ENCODE measurements at places on chromosomes 6 and 20. TPM values are rescaled to one million over a fixed set of nuclear protein-coding genes. Genes with fewer than 3 reads are reported as not detected.

DNA sequence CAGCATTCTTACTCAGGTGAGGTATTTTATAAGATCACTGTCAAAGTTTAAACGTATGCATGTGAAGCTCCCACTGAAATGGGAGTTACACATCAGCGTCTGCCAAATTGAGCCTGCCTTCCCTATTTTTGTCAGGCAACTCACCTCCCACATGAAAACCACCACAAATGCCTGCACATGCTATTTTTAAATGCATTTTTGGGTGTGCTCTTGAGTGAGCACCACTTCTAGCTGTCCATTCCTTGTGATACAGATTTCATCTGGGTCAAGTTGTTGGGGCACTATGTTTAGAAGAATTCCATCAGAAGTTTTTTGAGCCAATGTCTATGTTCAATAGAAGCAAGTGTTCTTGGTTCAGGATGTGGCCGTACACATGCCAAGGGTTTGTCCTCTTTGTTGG is 71.7 kb upstream of the RIPPLY2 start:
- DNase-seq = no peak

Gene EYS
- under 0.01 TPM for total RNA-seq

DNA sequence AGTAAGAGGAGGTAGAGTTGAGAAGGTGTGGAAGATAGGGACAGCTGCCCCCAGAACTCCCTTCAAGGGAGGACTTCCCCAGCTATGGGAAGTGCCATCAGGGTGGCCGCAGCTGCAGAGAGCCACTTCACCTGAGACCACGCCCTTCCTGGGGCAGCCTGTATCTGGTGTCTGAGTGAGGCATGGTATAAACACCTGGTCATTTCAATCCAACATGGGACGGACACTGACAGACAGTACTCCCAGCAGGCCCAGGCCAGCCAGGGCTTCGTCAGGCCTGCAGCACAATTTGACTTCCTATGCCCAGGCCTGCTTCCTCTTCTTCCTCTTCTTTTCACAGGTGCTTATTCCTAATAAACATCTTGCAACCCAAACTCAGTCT is 4.5 kb downstream of the SOX12 start:
- no peak for DNase-seq

DNA sequence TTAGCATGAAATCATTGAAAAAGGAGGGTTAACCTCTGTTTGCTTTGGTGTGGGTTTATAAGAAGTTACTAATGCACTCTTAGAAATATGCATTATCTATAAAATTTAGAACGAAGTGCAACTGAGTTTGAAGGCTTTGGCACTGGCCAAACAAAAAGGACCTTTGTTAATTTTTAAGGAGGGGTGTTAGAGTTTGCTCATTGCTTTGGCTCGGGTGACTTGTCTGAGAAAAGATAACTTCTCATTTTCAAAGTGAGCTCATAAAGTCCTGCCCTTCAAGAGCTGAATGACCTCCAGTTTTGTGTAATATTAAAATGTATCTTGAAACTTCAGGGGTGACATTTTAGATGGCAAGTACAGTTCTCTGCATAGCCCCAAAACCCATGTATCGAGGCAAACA is 25.9 kb downstream of the NEDD9 start:
- DNase-seq = no peak

DNA sequence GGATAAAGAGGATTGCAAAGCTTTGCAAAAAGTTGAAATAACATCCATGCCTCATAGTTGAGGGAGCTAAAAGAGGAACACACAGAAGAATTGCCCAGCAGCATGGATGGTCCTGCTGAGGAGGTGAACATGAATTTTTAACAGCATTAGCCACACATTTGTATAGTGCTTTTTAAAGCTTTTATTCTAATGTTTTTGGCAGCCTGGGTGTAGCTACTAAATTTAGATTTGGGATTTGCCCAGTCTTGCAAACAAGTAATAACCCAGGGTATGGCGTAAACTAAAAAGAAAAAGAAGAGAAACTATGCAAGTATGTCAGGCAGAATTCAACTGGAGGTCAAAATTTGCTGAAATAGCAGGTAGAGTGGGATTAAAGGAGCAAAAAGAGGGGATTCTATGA is 75.1 kb upstream of the PTPRK start:
- DNase-seq = no peak

GRCh38 chr6:116461932-116462885 is 1.0 kb downstream of the CALHM6 start:
- DNase-seq = peak; percentile 55

GRCh38 chr20:38209736-38210405 is 44.8 kb upstream of the TGM2 start:
- DNase-seq = no peak

GRCh38 chr6:20572940-20573339 is 38.7 kb downstream of the CDKAL1 start:
- DNase-seq = peak; percentile 85

DNA sequence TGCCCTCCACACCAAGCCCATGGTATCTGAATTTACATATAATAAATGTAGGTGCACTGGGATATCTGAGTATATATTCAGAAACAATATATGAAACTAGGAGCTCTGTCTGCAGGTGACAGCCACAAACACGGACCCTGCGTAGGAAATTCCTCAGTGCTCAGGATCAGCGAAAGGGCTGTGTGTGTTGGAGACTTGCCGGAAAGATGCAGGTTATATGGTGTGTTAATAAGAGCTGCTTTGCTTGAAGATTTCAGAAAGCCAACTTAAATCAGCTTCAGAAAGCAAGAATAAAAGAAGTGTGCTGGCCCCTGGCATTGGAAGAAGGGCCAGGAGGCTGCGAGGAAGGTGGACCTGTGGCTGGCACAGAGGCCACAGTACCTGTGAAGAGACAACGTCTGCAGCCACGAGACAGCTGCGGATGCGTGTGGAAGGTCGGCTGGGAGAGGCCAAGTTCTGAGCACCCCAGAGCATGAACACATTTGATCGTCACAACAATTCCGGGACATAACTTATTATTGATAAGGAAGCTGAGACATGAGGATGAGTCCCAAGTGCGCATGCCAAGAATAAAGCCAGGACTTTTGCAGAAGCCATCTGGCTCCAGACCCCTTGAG is 183.2 kb downstream of the DLL1 start:
- no peak for DNase-seq

- peak; percentile 34 for DNase-seq
These were observed 12.6 kb upstream of the UBR2 start for GRCh38 chr6:42551217-42551616.

- DNase-seq = no peak
These were observed 33.7 kb upstream of the TENT5A start for GRCh38 chr6:81786150-81786549.

DNA sequence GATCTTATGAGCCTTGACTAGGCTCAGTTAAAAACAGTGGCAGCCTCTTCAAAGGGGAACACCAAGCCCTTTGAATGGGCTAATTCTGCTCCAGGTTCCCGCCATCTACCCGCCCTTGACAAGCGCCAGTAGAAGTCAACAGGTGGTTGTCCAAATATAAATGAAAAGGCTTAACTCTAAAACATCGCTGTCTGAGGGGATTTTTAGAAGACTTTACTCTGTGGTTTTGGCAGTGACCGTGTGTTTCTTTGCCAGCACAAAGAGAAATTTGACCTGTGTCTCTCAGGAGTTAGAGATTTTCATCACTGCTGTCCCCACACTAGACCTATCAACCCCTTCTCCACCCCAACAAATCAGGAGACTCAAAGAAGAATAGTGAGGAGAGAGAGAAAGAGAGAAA is 19.8 kb upstream of the SIM1 start:
- DNase-seq = no peak

DNA sequence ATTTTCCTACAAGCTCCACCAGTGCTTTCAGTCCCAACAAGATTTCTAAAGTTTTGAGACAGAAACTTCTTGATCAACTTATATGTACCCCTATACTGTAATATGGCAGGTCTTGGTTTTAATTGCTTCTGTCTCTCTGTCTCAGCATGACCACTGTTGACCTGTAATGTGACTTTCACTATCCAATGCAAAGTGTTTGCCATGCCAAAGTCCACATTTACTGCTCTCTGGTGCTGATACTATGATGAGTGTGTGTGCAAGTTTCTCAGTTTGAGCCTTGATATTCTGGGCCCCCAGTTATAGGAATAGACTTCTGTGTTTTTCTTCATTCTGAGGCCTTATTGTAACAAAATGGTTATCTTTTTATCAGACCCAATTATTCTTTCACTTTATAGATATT is 45.8 kb downstream of the OR2J2 start:
- DNase-seq = no peak

Gene AGPAT4
- total RNA-seq = 12.9 TPM

DNA sequence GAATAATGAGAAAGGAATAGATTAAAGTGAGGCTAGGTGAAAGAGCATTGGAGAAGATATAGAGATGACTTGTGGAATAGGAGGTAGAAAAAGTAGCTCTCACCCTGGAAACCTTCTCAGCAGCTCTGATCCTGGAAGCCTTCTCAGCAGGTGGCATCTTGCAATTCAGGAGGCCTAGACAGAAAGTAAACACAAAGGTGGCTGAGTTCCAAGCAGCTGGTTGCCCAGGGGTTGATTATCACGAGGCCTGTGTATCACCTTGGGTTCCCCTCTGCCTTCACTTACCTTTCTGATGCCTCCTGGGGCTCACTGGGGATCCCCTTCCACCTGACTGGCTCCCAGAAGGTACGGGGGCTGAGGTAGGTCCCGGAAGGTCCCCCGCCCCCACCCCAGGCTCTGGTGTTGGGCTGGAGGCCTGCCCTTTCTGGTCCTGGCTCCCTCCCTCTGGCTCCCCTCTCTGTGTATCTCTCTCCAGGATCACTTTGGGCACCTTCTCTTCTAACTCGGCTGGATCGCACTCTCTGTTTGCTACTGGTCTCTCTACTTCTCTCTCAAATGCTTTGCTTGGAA is 9.7 kb downstream of the MDC1 start:
- no peak for DNase-seq

Gene DUSP15
- not detected for total RNA-seq

DNA sequence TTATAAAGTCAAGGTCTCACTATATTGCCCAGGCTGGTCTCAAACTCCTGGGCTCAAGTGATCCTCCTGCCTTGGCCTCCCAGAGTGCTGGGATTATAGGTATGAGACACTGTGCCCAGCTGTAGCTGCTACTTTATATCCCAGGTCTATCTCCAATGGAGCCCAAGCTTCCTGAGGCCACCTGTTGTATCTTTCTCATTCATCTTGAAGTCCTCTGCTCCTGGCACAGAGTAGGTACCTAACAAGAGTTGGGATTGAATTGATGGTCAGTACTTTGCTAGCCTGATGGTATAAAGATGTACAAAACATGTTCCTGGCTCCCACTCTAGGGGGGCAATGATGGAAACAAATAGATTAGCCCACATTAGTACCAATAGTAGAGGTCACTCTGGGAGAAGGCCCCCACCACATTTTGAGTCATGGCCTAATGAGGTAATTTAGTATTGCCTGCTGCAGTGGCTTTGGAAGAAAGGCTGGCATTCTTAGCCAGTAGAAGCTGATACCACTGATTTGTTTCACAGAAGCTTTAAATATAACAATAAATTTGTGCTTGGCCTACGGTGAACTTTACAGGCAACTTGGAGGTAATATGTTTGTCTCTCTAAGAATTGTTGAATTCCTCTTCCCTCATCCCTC is 5.4 kb downstream of the PTPN1 start:
- DNase-seq = no peak

- DNase-seq = peak; percentile 74
These were observed 121.0 kb downstream of the BCAS1 start for GRCh38 chr20:53949319-53949839.

Gene TRDN
- total RNA-seq = not detected

- no peak for DNase-seq
These were observed 468.4 kb downstream of the PHF3 start for GRCh38 chr6:64104051-64104450.

DNA sequence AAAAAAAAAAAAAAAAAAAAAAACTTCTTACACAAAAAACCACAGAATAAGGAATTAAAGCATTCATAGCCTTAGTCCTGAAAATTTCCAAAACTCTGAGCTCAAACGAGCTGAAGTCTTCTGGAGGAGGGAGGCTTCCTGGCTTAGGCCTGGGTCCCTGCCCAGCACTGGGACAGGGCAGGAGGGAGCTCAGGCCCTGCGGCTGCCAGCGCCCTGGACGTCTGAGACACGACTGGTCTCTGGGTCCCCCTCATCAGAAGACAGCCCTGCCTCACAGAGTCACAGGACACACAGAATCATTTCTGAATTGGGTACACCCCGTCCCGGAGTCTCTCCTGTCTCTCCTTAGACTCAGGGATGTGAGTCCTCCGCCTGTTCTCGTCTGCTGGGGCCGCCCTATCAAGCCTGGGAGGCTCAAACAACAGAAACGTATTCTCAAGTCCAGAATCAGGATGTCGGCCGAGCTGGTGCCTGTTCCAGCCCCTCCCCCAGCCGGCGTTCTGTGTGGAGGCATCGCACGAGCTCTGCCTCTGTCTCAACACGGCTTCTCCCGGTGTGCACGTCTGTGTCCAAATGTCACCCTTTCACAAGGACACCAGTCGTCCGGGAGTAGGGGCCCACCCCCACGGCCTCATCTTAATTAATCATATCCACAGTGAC is 39.4 kb downstream of the ZBTB46 start:
- peak; percentile 24 for DNase-seq

GRCh38 chr6:15368873-15369272 is 123.0 kb downstream of the JARID2 start:
- no peak for DNase-seq

DNA sequence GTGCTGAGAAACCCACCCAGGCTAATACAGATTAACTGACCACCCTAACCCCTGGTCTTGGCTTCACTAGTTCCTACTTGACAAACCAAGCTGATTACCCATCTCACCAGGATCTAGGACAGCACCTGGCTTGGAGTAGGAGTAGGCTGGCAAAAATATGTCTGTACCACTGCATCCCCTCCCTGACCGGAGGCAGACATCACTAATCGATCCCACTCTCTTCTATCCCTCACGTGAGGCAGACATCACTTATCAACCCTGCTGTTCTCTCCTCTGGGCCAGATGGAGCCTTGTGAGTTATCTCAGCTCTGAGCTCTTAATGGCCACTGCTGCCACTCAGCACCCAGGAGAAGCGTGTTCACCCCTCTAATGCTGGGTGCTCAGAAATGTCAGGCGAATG is 324.3 kb downstream of the CDH4 start:
- DNase-seq = no peak

DNA sequence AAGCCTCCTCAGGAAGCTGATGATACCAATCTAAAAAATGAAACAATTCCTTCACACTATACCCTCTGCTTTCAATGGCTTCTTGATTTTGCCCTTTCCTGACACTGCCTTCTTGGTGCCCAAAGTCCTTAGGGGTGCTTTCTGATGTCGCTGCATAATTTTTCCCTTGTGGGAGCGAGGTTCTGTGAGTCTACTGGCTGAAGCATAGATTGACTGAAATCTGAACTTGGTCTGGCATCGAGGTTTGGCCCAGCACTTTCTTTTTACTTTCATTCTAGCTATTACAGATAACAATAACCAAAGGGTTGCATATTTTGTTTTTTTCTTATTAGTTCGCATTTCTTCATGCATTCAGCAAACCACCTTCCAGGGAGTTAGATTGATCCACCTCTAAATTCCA is 65.8 kb downstream of the E2F3 start:
- no peak for DNase-seq

Gene TREML4
- total RNA-seq = not detected

Gene HTR1E
- not detected for total RNA-seq

DNA sequence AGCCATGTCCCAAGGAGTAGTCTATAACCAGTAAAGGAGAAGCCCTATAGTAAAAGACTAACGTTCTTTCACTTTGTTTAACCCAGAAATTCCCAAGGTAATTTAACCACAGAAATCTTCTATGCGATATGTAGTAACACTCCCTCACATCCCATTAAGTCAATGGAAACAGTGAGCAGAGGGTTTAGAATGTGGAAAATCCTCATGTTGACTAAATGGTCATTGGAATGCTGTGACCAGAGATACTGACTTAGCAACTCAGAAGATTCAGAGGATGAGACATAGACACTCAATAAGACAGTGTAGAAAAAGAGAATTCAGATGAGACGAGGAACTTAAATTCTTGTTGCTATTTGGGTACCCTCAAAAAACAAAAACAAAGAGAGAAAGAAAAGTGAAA is 562.2 kb upstream of the NOX3 start:
- peak; percentile 45 for DNase-seq
